ENCODE measurements at places on chromosomes 11 and 22.
A peak's percentile ranks its signal among the peaks of the same experiment; 100 is the strongest.

- DNase-seq = peak; percentile 64
These were observed 61.7 kb downstream of the PARVB start for GRCh38 chr22:44085743-44086270.

DNA sequence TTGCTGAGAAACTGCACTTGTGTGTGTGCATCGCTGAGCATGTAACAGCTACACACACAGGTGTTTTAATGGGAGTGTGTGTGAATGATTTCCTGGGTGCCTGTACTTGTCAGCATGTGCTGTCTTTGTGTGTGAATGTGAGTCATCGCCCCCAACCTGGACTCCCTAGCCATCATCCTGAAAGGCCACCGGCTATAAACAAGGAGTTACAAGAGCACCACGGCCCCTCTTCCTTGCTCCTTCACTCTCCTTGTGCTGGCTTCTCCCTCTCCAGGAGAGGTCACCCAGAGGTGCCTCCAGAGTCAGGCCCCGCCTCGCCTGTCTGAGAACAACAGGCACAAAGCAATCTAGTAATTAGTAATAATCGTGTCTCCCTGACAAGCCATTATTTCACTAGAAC lies 419.2 kb downstream of the BUD13 start:
- no peak for DNase-seq

GRCh38 chr11:112057170-112057569 lies 16.6 kb downstream of the PIH1D2 start:
- DNase-seq = no peak

GRCh38 chr11:45176996-45177395 lies 30.6 kb downstream of the PRDM11 start:
- no peak for DNase-seq

GRCh38 chr22:20449819-20450550 lies 12.4 kb upstream of the SCARF2 start:
- DNase-seq = no peak

Data from NCI-H510A (cell line).